ENCODE measurements at places on chromosomes 11 and 22.

GRCh38 chr11:107929611-107930200 is 1.5 kb downstream of the RAB39A start:
- no peak for DNase-seq

- DNase-seq = no peak
Observed at GRCh38 chr11:117808784-117809183, 11.8 kb upstream of the DSCAML1 start.

DNA sequence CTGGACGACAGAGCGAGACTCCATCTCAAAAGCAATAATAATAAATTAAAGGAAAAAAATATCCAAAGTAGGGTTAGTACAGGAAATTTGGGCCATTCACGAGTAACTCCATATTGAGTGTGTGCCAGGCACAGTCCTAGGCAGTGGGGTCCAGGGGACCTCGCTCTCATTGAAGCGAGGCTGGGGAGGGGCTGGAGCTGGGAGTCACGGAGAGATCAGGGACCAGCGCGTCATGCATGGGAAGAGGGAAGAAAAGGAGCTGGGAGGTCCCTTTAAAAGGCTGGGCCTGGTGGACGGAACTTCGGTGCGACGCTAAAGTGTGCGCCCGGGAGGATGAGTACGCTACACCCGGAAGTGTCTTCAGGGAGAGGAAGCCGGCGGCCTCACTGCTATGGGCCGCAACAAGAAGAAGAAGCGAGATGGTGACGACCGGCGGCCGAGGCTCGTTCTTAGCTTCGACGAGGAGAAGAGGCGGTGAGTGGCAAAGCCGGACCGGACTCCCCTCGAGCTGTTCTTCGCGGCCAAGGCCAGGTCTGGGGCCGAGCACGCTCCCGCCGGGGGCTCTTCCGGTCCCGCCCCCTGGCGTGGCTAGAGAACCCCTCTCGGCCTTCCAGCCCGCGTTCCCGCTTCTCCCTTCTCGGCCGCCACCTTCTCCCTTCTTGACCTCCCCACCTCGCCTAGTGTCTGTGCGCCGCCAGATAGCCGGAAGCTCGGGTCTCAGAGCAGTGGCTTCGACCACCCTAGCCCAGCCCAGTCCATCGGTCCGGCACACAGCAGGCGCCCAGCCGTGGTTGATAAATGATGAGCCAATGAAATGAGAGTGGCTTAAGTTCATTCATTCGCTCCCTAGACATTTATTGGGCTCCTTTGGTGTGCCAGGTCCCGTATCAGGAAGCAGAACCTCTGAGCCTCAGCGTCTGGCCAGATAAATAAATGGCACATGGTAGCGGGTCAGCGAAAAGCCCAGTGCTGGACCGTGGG is at the start of gene NOL12:
NOL12 (plus strand) TSS at position 342 of the 981 bp plus-strand sequence; CDS start at position 392, 50 bp downstream.
- DNase-seq = peak; percentile 75

DNA sequence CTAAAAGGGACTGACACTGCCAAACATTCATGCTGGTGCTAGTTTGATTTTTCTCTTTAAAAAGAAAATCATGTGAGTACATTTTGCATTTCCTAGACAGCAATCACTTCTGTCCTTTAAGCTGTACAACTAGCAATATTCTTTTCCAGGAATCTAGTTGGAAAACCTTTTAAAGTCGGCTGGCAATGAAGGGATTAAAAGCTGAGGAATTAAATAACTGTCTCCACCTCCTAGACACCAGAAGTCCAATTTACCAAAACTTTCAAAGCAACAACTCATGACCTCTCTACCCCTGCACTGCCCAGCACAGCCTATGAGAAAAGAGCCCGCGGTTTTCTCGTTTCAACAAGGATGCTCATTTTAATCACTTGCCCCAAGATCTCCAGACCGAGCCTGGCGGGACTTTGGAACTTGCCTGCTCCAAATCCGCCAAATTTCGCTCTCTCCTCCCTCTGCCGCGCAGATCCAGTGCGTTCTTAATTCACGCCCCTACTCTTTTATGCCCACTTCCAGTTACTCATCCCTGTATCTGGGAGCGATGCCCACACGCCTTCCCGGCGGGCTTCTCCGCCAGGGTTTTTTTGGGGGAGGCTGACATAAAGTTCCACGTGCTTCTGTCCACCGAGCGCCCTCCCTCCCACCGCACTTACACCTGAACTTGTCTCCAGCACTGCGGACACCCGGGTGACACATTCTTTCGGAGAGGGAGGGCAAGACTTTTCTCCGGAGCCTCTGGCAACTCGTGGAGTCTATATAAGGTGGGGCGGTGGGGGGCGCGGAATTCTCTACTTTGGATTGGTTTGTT is 2.5 kb downstream of the MPPED2 start:
- no peak for DNase-seq

- DNase-seq = no peak
Observed at GRCh38 chr11:72570893-72571661, 103.1 kb downstream of the PDE2A start.

Data from activated naive CD4-positive, alpha-beta T cell treated with anti-CD3 and anti-CD28 coated beads, Interleukin-2, amount 50 U/mL, for 16 hours (primary cell).